ENCODE measurements at places on chromosomes 11 and 22. TPM values are rescaled to one million over a fixed set of nuclear protein-coding genes. Genes with fewer than 3 reads are reported as not detected.

DDI1 gene
- not detected for total RNA-seq

SYCE3 gene
- total RNA-seq, result not detected

MAP6 gene
- total RNA-seq, result 0.13 TPM

TH gene
- total RNA-seq, result not detected

SMIM38 gene
- total RNA-seq, result 0.13 TPM

EFCAB6 gene
- 0.14 TPM for total RNA-seq

SOX6 gene
- total RNA-seq, result under 0.01 TPM

CRYBB2 gene
- not detected for total RNA-seq

MUC6 gene
- not detected for total RNA-seq

PSMD13 gene
- total RNA-seq, result 224 TPM

PGA4 gene
- not detected for total RNA-seq

ATP6V1E1 gene
- total RNA-seq, result 119 TPM

OR52I1 gene
- not detected for total RNA-seq

MISFA gene
- total RNA-seq, result 0.28 TPM

WNT11 gene
- not detected for total RNA-seq

SHANK2 gene
- total RNA-seq, result not detected

FAT3 gene
- under 0.01 TPM for total RNA-seq

DDTL gene
- total RNA-seq, result 0.99 TPM

H19 gene
- not detected for total RNA-seq

TRPC6 gene
- total RNA-seq, result 0.04 TPM

HMGXB4 gene
- 17.5 TPM for total RNA-seq

TMEM86A gene
- 0.92 TPM for total RNA-seq

FOSL1 gene
- total RNA-seq, result 11.5 TPM

PSMC3 gene
- total RNA-seq, result 196 TPM

KDM4F gene
- total RNA-seq, result not detected

TTC36 gene
- 0.40 TPM for total RNA-seq

SCGB1A1 gene
- not detected for total RNA-seq
